ENCODE measurements at places on chromosomes 7 and 10.

- DNase-seq: no peak
Observed at GRCh38 chr10:73253225-73253555, 746 bp upstream of the MRPS16 start.

DNA sequence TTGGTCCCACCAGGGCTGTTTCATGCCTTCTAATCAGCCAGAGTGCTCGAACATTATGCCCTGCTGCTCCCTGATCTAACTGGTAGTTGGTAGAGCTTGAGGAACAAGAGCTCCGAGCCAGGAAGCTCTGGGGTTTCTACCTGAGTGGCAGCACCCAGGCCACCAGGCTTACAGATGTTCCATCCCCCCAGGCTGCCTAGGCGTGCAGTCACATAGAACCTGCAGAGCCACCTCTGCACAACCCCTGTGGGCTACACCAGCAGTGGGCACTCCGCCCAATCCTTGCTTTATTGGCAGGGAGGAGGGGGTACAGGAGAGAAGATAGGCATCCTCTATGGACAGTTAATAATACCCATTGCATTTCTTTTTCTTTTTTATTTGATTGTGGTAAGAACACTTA, 21.8 kb downstream of the MAP3K8 start:
- no peak for DNase-seq

- DNase-seq: no peak
Observed at GRCh38 chr10:131251146-131251541, 60.4 kb downstream of the TCERG1L start.

DNA sequence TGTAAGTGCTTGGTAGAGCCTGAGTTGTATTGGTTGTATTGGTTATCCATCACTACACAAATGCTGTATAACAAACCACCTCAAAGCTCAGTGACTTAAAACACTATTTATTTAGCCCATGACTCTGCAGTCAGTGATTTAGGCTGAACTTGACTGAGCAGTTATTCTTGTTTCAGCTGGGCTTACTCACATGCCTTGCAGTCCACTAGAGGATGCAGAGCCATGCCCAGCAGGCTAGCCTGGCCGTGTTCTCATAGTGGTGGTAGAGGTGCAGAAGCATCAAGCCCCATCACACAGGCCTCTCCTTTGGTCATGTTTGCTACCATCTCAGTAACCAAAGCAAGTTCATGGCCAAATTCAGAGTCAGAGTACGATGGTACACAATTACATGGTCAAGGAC, 43.9 kb downstream of the LUC7L2 start:
- no peak for DNase-seq

DNA sequence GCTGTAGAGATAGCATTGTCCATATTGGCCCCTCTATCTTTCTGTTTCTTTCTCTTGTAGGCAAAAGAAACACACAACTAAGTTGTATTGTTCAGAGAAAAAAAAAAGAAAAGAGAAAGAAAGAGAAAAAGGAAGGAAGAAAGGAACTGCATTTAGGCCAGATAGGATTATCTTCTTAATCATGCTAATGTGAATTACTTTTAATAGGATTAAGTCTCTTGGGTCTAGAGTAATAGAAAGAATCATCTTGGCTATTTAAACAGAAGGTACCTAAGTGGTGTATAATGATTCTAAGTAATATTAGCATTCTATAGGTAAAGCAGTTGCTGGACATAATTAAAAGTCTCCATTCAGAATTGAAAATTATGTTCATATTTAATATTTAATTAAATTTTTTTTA, 42.2 kb downstream of the GPR85 start:
- DNase-seq: no peak

GRCh38 chr10:58044072-58044471, 223.6 kb downstream of the IPMK start:
- peak; percentile 90 for DNase-seq

- no peak for DNase-seq
Observed at GRCh38 chr10:32046151-32046550, 10.1 kb downstream of the KIF5B start.

DNA sequence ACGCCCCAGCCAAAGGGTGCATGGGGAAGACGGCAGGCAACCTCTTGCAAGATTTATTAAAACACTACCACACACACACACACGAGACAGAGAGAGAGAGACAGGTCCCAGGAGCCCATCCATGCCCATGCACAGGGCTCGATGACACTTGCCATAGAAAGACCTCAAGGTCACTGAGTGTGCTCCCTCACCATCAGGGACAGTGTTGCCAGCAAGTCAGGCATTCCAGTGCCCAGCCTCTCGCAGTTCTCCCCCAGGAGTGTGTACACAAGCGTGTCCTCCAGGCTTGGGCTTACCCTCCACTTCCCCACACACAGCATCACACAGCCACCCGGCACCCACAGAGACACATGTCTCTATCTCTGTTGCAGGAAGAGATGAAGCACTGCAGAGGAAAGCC, 46.8 kb upstream of the SLF2 start:
- no peak for DNase-seq

- DNase-seq: no peak
Observed at GRCh38 chr10:11715815-11716494, 26.2 kb upstream of the ECHDC3 start.

DNA sequence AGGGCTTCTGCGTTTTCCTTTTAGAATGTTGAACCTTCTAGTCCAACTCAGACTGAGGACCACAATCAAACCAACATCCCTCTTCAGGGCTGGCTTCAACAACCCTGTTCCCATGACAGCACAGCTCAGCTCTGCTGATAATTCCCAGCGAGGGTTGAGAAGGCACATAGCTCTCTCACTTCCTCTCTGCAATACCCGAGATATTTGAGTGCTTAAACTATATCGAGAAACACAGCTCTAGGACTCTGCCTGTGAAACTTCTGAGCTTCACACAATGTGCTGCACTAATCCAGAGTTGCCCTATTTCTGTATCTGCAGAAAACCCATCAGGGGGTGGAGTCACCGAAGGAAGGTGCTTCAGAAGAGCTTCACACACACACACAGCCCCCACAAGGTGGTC, 1.6 kb upstream of the ADARB2 start:
- DNase-seq: no peak

- DNase-seq: no peak
Observed at GRCh38 chr7:1053002-1053411, 8.7 kb downstream of the GPR146 start.

DNA sequence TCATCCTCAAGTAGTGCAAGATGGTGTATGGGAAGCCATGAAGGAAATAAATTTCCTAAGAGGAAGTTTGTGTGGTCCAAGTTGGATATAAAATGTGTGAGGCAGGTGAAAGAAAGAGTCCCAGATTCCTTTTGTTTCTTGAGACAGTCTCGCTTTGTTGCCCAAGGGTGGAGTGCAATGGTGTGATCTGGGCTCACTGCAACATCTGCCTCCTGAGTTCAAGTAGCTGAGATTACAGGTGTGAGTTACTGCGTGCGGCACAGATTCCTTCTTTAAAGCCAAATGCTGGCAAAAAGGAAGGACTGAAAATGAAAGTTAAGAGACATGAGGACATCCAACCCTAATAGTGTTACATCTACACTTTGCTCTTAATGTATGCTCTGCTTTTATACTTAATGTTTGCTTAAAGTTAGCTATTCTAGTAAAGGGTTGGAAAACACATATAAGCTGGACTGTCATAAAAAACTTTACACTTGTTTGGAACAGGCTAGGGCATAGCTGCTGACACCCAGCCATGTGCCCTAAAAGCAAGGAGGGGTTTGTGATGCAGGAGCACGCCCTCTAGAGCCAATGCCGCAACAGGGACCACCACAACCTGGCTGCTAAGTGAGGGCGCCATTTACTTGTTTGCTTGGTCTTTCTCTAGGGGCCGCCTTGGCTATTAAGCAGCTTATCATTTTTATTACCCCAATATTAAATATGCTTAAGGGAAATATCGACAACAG, 34.5 kb downstream of the CLEC2L start:
- no peak for DNase-seq

- DNase-seq: no peak
Observed at GRCh38 chr10:22903694-22904093, 24.2 kb upstream of the ARMC3 start.

GRCh38 chr7:5448378-5449037, 24.9 kb upstream of the TNRC18 start:
- DNase-seq: peak; percentile 27
